ENCODE measurements at places on chromosomes 6 and 20. TPM values are rescaled to one million over a fixed set of nuclear protein-coding genes. Genes with fewer than 3 reads are reported as not detected.

- no peak overlapping the region for H3K27ac ChIP-seq
- H3K27me3 ChIP-seq, result no peaks in the 10 kb centered on the region
- H3K4me1 ChIP-seq, result no peaks in the 10 kb centered on the region
- no peak for DNase-seq
Observed at GRCh38 chr20:52446421-52447224, 255.0 kb upstream of the ZFP64 start.

- no peak overlapping the region for H3K27ac ChIP-seq
- no peaks in the 10 kb centered on the region for H3K4me1 ChIP-seq
- H3K4me3 ChIP-seq, result no peak overlapping the region
Observed at GRCh38 chr20:32314768-32315167, 37.3 kb downstream of the KIF3B start.

DNA sequence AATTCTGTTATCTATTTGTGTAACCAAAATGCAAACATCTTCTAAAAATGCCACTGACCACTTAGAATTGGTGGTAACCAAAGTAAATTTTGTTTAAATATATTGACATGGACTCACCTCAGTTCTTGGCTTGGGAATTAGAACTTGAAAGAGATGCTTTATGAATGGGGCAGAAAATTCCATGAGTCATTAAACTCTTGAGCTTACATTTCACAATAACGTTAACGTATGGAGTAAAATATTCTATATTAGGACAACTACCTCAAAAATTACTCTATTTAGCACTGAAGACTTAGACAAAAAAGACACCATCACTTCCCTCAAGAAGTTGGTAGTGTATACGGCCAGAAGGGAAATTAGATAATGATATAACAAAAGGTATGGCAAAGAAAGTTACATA is 752.2 kb upstream of the MARCKS start:
- no peak overlapping the region for H3K4me3 ChIP-seq
- no peak for DNase-seq
- no peaks in the 10 kb centered on the region for H3K27me3 ChIP-seq
- H3K4me1 ChIP-seq, result no peaks in the 10 kb centered on the region
- no peak overlapping the region for H3K27ac ChIP-seq

- no peak overlapping the region for H3K27ac ChIP-seq
- DNase-seq, result no peak
- no peak overlapping the region for H3K4me3 ChIP-seq
- no peaks in the 10 kb centered on the region for H3K4me1 ChIP-seq
- H3K36me3 ChIP-seq, result no peaks in the 10 kb centered on the region
Observed at GRCh38 chr6:97120511-97120910, 162.5 kb downstream of the MMS22L start.

- H3K4me1 ChIP-seq, result no peaks in the 10 kb centered on the region
- no peak overlapping the region for H3K27ac ChIP-seq
- H3K4me3 ChIP-seq, result no peak overlapping the region
- DNase-seq, result no peak
- H3K27me3 ChIP-seq, result no peaks in the 10 kb centered on the region
Observed at GRCh38 chr6:38654263-38654662, 14.5 kb upstream of the BTBD9 start.

- H3K4me3 ChIP-seq, result no peak overlapping the region
- H3K36me3 ChIP-seq, result no peaks in the 10 kb centered on the region
Observed at GRCh38 chr6:136809091-136809860, 13.1 kb upstream of the PEX7 start.

DNA sequence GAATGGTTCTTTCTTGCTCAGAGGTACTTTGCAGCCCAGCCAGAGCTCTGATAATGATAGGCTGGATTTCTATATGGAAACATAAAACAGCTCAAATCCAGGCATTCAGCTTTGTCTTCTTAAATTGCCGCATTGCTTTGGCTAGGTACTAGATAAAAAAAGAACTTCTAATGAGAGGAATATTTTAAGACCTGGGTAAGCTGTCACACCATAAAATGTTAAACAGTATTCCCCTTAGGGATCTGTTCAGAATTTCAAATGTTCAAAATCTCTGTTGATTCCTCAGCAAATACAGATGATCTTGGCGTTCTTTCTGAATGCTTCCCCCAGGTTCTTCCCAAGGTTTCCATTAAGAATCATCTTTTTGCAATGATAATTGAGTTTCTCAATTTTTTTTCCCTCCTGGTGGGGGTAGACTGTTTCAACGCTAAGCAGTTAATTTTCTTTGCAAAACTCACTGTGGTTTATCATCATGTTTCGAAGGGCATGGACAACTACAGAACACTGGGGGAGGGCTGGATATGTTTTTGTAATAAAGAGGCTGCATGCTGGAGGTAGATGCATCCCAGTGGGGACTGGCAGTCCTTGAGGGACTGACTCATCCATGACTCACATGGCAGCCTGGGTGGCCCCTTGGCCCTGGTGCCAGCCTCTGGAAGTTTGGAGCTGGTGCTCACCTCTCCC is 31.0 kb downstream of the TIAM2 start:
- no peaks in the 10 kb centered on the region for H3K27me3 ChIP-seq
- DNase-seq, result no peak
- no peaks in the 10 kb centered on the region for H3K4me1 ChIP-seq
- H3K27ac ChIP-seq, result no peak overlapping the region
- H3K4me3 ChIP-seq, result no peak overlapping the region

GRCh38 chr20:610130-611046 is at the start of gene TCF15:
Gene TCF15, minus strand, starts transcription at chr20:610309. Its CDS starts 72 bp downstream, at chr20:610237.
- no peaks in the 10 kb centered on the region for H3K36me3 ChIP-seq
- H3K4me1 ChIP-seq, result no peaks in the 10 kb centered on the region
- H3K27me3 ChIP-seq, result peaks cover 12% of the 10 kb centered on the region
- H3K27ac ChIP-seq, result no peak within 1 kb of the TSS
- DNase-seq, result no peak
- H3K4me3 ChIP-seq, result no peak within 1 kb of the TSS

DNA sequence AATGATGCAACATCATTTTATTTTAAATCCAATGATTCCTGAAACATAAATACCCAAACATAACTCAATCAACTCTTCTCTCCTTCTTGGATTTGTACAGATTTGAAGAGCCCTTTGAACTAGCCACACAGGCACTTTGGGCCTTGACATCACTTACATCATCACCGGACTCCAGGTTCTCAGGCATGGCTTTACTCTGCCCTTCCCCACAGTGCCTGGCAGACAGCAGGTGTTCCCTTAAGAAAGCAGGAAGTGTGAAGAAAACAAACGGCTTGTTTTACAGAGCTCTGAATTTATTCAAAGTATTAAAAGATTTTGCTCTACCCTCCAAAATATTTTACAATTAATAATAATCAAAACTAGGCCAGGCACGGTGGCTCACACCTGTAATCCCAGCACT is 54.8 kb upstream of the GCM1 start:
- H3K36me3 ChIP-seq, result no peaks in the 10 kb centered on the region
- no peaks in the 10 kb centered on the region for H3K27me3 ChIP-seq
- DNase-seq, result no peak
- H3K4me3 ChIP-seq, result no peak overlapping the region

DNA sequence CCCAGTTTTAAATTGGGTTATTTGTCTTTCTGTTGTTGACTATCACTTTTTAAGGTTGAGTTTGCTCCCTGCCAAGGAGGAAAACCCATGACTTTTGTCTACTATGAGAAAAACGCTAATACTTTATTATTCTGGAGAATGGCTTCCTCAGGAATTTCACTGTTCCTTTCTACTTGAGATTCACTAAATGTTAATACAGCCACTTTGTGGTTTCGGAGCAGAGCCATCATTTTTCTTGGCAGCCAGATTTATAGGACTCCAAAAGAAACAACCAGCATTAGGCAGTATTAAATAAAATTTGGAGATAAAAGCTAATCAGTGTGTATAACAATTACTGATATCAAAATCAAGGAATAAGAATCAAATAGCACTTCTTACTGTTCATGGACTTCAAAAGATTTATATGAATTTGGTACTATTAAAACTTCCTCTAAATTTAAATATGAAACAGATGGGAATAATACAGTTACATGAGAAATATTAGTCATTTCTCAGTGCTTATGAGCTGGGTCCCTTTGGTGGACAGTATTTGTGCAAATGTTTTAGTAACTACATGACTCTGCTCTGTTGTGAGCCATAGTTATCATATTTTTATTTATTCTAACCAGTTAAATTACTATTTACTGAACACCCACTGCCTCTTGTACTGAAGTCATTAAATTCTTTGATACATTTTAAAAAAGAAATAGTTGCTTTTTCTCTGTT is 64.1 kb upstream of the FBXO30 start:
- no peak overlapping the region for H3K4me3 ChIP-seq
- no peaks in the 10 kb centered on the region for H3K4me1 ChIP-seq
- DNase-seq, result no peak
- no peaks in the 10 kb centered on the region for H3K36me3 ChIP-seq
- H3K27ac ChIP-seq, result no peak overlapping the region
- no peaks in the 10 kb centered on the region for H3K27me3 ChIP-seq

DNA sequence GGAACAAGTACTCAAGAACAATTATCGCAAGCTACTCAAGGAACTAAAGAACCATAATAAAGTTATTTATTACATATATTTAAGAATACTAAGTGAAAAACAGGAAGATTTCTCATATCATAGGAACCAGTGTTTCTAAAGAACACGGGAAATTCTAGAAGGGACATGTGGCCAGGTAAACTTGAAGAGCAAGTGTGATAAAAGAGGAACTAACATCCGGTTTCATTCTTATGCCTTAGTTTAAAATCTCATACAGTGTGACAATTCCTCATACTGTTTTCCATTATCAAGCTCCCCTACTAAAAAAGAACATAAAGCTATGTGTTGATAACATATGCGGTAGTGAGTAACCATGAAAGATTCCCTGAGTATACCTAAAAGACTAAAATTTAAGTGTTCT is 163.5 kb upstream of the SHLD1 start:
- H3K27me3 ChIP-seq, result no peaks in the 10 kb centered on the region
- H3K4me1 ChIP-seq, result peaks cover 31% of the 10 kb centered on the region
- H3K4me3 ChIP-seq, result no peak overlapping the region
- no peak for DNase-seq

DNA sequence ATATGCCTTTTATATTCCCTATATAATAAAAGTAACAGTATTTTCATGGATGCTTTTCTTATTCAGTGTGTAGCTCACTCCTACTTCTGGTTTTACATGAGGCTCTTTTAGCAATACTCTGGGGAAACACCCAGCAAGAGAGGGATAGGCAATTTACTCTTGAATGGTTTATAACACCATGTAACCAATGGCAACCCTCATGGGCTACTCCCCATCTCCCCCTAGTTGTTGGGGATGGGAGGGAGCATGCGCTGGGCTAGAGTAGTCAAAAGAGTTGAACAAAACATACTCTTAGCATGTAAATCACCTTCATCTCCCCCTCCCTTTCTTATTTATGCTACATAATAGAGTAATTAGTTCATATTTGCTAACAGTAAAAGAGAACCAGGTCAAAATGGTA is 140.1 kb upstream of the LRFN2 start:
- H3K4me3 ChIP-seq, result no peak overlapping the region
- no peak overlapping the region for H3K27ac ChIP-seq
- no peaks in the 10 kb centered on the region for H3K36me3 ChIP-seq
- DNase-seq, result no peak
- H3K27me3 ChIP-seq, result no peaks in the 10 kb centered on the region

GRCh38 chr20:44479643-44480042 is 4.0 kb downstream of the TTPAL start:
- peaks cover 21% of the 10 kb centered on the region for H3K36me3 ChIP-seq
- no peaks in the 10 kb centered on the region for H3K27me3 ChIP-seq
- DNase-seq, result no peak
- peaks cover 17% of the 10 kb centered on the region for H3K4me1 ChIP-seq
- H3K27ac ChIP-seq, result no peak overlapping the region
- no peak overlapping the region for H3K4me3 ChIP-seq

The SRMS gene
- not detected for total RNA-seq

The CD24 gene
- not detected for total RNA-seq

The TCF15 gene
- not detected for total RNA-seq

The PI3 gene
- not detected for total RNA-seq

The ZSCAN23 gene
- total RNA-seq, result 1.1 TPM

The USP49 gene
- total RNA-seq, result 2.4 TPM

The NFS1 gene
- total RNA-seq, result 33.6 TPM

The PDE10A gene
- not detected for total RNA-seq

The SASH1 gene
- total RNA-seq, result 0.26 TPM

The SALL4 gene
- not detected for total RNA-seq
